ENCODE measurements at places on chromosomes 5 and 9.

- DNase-seq: no peak
Observed at GRCh38 chr5:117299936-117300328, 725.3 kb upstream of the SEMA6A start.

- DNase-seq: no peak
Observed at GRCh38 chr5:138625134-138625533, 49.9 kb upstream of the HSPA9 start.

- DNase-seq: no peak
Observed at GRCh38 chr5:129698661-129699060, 49.2 kb upstream of the MINAR2 start.

GRCh38 chr9:35105571-35106342 is 2.8 kb upstream of the STOML2 start:
- no peak for DNase-seq

GRCh38 chr5:146633323-146633764 is 117.4 kb upstream of the GPR151 start:
- no peak for DNase-seq

DNA sequence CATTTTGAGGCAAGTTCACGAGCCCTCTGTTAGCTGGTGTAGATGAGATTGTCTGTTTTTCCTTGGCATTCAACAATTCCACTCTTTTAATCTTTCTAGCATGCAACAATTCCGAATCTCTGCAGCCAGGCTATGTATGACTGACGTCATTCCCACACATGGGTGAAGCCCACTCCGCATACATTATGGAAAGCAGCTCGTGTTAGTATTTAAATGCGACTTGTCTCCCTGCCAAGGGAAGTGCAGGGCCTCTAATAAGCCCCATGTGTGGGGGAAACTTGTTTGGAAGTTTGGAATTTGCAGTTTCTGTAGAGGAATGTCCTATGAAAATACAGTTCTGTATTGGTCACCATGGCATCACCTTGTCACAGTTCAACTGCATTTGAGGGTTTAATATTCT is 146.0 kb upstream of the FBXL7 start:
- no peak for DNase-seq

DNA sequence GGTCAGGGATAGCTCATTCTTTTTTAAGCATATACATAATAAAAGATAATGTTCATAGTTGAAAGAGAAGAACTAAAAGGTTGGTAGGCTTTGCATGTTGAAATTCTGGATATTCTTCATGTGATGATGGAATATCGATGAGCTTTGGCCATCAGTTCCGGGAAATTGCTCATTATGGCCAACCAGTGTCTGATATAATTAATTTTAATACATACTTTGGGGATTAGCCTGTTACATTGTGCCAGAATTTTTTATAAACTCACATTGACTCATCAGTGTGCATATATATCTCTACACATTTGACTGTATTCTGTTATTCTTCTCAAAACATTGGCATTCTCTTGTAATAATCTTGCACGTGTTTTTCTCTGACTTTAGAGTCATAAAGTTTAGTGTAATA is 84.3 kb downstream of the NNT start:
- DNase-seq: no peak

GRCh38 chr5:37211661-37212060 is 37.5 kb downstream of the CPLANE1 start:
- no peak for DNase-seq

DNA sequence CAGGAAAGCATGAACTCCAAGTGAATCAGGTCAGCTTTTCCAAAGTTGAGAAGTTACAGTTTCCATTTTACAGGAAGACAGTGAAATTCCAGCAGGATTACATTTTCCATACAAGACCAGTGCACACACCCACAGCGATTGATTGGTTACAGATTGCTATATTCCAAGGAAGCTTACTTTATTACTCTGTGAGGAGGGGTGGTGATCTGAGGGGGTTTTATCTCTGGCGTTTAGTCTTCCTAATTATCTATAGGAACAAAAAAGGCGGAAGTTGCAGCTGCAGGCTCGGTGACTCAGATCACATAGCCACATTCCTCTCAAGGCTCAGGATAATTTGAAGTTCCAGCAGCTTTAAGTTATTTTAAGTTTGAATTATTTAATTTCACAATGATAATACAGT is 450.4 kb upstream of the NMUR2 start:
- DNase-seq: no peak

DNA sequence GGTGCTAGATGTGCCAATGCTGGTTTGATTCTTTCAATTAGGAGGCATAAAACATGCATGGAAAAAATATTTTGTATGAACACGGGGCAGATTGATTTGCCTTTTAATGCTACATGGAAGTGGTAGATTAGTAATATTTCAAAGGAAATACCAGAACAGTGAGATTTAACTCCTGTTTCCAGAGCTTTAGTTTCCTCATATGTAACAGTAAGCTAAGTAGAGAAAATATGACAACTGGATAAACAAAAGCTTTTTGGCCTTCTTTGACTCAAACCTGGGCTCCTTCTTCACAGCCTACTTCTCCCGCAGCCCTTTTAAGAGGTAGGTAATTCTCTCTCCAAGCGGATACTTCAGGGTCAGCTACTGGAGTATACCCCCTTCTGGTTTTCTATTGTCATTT is 254.2 kb upstream of the TRPC7 start:
- no peak for DNase-seq

DNA sequence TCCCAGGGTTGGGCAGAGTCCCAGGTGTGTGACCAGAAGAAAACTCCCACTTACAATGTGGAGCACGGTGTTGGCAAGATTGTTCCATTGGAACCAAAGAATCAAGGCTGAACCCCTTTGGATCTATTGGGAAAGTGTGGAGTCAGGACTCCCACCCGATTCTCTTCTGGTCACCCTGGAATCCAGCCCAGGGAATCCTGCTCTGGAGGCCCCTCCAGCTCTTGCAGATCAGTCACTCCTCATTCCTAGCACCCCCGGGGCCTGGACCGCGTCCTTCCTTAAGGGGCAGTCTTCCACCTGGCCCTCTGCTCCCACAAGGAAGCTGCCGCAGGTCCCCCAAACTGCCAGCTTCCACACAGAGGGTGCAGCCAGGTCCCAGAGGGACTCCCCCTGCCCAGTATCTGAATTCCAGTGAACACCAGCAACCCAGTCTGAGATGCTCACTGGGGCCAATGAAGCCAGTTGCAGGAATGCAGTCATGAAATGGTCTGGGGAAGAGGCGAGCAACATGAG is 170.1 kb downstream of the GADD45G start:
- no peak for DNase-seq

DNA sequence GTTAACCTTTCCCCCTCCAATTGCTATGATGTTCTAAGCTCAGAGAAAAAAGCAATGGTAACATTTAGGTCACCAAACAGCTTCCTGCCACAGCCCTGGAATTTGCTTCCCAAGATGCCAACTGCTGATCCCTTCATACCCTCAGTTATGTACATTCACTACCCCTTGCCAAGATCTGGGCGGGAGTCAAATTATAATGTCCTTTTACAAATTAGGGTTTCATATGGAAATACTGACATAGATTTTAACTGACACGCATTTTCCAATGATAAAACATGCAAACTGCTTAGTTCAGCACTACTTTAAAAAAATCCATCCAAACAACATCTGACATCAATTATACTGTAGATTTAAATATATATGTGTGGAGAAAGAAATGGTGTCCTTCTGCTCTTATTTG is 5.0 kb downstream of the LOX start:
- no peak for DNase-seq

- DNase-seq: no peak
Observed at GRCh38 chr5:133322743-133323142, 270.9 kb downstream of the HSPA4 start.

DNA sequence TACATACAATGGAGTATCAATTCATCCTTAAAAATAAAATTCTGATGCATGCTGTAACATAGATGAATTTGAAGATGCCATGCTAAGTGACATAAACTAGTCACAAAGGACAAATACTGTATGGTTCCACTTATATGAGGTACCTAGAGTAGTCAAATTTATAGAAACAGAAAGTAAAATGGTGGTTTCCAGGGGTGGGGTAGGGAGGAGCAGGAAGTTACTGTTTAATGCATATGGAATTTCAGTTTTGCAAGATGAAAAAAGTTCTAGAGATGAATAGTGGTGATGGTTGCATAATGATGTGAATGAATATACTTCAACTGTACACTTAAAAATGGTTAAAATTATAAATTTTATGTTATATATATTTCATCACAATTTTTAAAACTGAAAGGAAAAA is 57.3 kb upstream of the FNIP1 start:
- DNase-seq: no peak

DNA sequence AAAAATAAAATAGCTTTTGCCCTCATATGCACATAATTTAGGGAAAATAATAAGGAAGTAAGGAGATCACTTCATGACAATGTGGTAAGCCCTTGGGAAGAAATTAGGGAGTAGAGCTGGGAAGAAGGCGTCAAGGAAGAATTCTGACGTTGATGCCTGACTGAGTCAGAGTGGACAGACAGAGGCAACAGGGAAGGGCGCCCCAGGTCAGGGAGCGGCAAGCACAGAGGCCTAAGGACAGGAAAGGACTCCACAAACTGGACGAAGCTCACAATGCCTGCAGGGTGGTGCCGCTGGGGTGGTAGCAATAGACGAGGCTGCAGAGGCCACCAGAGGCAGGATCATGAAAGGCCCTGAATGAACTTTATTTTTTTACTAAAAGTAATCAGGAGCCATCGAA is 7.6 kb downstream of the DRD1 start:
- no peak for DNase-seq

DNA sequence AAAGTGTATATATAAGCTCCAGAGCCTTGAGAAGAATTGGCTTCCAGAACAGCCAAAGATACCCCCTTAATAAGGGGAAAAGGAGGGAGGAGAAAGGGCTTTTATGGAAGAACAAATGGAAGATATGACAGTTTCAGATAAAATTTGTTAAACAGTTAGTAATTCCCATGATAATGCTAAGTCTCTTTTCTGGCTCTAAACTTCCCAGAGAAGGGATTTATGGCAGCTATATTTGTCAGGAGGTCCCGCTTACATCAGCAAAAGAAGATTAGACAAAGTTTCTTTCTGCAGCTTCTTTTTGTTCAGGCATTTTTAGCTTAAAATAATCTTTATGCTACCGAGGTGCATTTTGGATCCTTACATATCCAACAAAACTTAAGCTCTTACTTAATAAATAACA is 14.3 kb upstream of the SLC36A3 start:
- DNase-seq: no peak

DNA sequence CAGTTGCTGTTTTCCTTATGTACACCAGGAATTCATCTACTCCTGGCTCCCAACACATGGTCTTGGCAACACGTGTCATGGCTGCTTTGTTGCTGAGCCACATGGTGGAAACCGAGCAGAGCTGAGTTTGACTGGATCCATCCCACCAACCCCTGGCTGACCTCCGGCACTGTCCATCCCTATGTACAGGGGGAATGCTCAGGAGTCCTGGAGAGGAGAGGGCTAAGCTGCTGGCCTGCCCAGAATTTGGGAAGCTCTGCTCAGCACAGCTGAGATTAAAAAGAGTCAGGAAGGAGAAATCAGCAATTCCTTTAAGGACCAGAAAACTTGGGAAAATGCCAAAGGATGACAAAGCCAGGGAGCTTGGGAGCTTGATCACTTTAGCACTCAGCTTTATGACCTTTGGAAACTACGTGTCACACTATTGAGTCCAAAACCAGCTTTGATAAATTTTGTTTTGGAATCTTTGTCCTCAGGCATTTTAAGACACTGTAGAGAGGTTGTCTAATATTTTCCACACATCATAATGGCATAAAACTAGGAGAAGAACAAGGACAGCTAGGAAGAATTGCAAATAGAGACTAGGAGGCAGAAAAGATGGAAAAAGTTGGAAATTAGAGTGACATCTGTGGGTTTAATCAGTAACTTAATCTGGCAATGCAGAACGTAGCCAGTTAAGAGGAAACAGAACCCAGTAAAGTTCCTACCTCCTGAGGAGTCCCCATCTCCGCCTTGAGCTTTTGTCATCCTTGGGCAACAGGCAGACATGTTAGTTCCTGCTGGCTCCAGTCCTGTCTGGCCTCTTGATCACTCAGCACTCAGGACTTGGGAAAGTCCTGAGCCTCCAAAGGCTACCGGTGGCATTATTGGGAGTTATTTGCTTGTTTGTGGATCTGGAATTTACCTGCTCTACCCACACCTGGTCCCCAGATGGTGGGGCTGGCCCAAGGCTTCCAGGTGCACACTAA is 62.5 kb upstream of the PLPP1 start:
- no peak for DNase-seq

GRCh38 chr5:112663146-112663545 is 74.5 kb upstream of the APC start:
- no peak for DNase-seq

- no peak for DNase-seq
Observed at GRCh38 chr5:175216991-175217390, 227.0 kb downstream of the DRD1 start.

GRCh38 chr5:144194144-144194543 is 23.5 kb downstream of the KCTD16 start:
- DNase-seq: no peak

DNA sequence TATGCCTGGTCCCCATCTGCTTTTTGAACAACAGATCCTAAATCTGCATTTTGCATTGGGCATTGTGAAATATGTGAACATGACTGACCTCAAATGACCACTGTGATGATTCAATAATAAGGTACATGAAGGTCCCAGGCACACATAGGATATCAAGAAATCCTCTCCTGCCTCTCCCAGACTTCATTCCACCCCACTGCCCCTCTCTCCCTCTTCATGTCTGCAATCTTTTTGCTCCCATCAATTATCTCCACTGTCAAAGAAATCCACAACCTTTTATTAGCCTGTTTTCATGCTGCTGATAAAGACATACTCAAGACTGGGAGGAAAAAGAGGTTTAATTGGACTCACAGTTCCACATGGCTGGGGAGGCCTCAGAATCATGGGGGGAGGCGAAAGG is 476.7 kb downstream of the CTNND2 start:
- no peak for DNase-seq

- DNase-seq: no peak
Observed at GRCh38 chr5:96175090-96175489, 213.4 kb upstream of the ELL2 start.

- peak; percentile 2 for DNase-seq
Observed at GRCh38 chr9:131590907-131591844, 45.9 kb downstream of the PRRT1B start.

All from NCI-H2081 treated with DMSO at 0.1 percent for 48 hours (cell line).